ENCODE measurements at places on chromosomes 13 and 19.
A peak's percentile ranks its signal among the peaks of the same experiment; 100 is the strongest.

- no peak for DNase-seq
These were observed 2.2 kb downstream of the HCST start for GRCh38 chr19:35904311-35905068.

- no peak for DNase-seq
These were observed 24.3 kb upstream of the RFXAP start for GRCh38 chr13:36794706-36795105.

DNA sequence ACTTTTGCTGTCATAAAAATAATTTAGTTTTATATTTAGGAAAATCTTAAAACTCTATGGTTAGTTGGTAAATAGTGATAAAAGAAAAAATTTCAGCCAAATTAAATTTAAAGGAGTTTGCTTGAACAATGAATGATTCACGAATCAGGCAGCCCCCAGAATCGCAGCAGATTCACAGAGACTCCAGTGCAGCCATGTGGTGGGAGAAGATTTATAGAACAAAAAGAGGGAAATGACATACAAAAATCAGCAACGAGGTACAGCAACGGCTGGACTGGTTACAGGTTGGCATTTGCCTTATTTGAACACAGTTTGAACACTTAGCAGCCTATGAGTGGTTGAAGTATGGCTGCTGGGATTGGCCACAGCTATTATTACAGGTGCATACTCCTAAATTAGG is 96.4 kb upstream of the MYCBP2 start:
- DNase-seq: no peak

DNA sequence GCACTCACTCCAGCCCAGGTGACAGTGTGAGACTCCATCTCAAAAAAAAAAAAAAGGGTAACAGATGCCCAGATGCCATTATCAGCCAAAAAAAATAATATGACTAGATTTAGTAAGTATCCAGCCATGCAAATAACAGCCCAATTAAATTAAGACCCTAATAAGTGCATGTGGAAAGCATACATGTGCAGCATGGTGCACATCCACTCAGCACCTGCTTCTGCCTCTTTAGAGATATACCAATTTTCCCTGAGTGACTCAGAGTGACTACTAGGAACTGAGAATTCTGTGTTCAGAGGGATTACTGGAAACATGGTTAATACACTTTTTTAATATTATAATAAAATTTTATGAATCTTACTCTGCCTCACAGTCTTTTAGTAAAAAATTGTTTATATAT is 29.8 kb upstream of the ZNF675 start:
- DNase-seq: no peak

DNA sequence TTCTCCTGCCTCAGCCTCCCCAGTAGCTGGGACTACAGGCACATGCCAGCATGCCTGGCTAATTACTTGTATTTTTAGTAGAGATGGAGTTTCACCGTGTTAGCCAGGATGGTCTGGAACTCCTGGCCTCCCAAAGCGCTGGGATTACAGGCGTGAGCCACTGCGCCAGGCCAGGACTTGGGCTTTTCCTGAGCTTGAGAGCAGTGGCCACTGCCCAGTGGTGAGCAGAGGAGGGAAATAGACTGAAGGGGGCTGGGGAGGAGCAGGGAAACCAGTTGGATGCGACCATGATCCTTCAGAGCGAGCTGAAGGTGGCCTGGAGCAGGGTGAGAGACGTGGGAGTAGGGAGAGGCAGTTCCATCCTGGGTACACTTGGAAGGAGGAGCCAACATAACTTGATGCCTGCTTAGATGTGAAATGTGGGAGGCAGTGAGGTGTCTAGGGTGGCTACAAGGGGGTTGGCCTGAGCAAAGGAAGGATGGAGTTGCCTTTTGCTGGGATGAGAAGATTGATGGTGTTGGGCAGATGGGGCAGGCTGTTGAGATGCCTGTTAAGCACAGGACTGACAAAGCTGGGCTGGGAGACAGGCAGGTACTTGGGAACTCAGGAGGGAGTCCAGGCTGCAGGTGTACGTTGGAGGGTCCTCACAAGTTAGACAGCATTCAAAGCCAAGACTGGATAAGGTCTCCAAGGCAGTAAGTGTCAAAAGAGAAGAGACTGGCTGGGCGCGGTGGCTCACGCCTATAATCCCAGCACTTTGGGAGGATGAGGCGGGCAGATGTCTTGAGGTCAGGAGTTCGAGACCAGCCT is 31.8 kb downstream of the KCTD15 start:
- no peak for DNase-seq

DNA sequence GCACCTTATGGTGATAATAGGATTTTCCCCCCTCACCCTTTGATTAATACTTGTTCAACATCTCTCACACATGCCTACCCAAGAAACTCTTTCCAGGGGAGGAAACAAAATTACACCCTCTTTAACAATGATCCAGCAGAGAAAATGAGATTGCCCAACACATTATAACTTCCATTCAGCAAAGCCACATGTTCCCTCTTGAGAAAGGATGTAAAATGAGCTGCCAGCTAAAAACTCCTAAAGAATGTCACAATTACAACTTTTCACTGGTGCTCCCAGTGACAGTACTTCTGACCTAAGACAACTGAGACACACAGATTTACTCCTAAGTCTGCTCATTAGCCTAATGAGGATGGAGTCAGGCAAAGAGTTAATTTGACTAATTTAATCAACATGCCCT is 621.4 kb downstream of the DIAPH3 start:
- no peak for DNase-seq

DNA sequence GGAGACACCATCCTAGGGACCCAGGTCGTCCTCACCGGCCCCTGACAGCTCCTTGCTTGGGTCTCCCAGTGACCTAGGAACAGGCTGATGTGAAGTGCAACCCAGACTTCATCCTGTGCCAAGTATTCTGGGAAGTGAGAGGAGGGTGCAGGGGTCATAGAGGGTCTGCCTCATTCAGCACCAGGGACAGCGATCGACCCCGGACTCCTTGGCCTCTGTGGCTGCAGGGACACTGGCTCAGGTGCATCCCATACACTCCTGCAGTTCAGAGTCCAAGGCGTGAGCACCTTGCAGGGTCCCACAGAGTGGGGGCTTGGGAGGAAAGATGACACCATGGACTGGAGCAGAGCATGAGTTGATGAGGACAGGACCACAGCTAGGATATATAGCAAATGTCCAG is 10.0 kb upstream of the OR10H2 start:
- no peak for DNase-seq

GRCh38 chr13:113992276-113993005 is 18.6 kb upstream of the C13orf46 start:
- DNase-seq: no peak

GRCh38 chr13:33101835-33102234 is 85.6 kb downstream of the KL start:
- no peak for DNase-seq

DNA sequence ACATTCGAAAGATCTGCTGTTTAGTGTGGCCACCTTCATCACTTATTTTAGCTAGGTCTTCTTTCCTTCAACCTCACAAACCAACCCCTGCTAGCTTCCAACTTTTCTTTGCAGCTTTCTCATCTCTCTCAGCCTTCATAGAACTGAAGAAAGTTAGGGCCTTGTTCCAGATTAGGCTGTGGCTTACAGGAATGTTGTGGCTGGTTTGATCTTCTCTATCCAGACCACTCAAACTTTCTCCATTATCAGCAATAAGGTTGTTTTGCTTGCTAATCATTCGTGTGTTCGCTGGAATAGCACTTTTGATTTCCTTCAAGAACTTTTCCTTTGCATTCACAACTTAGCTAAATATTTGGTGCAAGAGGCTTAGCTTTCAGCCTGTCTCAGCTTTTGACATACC is 44.7 kb downstream of the CARS2 start:
- DNase-seq: no peak

DNA sequence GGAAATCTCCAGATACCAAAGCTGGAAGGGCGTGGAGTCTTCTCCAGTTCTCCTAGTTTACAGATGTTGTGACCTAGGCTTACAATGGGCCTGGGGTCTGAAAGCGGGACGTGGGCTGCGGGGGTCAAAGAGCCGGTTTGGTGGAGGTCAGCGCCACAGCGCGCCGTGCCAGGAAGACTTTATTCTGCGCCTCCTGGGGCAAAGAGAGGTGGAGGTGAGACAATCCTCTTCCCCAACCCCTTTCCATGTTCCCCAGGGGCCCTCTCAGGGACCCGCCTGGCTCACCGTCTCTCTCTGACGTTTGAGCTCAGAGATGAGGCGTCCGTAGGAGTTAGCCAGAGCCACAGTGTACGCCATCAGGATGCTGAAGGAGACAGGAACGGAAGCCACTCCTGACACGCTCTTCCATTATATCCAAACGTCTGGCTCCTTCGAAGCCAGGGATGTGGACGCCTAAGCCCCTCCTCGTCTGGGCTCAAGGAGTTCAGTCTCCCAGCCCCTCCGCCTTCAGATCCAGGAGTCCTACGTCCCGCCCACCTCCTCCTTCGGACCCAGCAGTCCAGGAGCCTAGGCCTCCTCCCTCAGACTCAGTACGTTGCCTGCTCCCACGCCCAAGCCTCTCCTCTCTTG is 776 bp upstream of the LENG1 start:
- DNase-seq: no peak

DNA sequence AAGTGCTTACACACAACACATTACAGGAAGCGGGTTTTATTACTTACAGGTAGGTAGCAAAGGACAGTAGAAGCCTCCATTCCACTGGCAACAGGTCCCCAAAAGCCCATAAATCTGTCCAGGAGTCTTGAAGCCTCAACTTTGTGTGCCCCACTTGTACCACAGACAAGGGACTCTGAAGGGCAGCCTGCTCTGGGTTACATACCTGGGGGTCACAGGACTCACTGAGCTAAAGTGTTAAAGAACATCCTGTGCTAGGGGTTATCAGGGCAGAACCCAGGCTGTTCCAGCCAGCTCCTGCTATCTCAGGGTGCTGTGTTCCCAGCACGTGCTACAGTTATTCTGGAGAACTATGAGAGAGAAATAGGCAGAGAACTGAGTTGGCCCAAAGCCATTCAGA is 230.9 kb upstream of the SLC10A2 start:
- DNase-seq: no peak

DNA sequence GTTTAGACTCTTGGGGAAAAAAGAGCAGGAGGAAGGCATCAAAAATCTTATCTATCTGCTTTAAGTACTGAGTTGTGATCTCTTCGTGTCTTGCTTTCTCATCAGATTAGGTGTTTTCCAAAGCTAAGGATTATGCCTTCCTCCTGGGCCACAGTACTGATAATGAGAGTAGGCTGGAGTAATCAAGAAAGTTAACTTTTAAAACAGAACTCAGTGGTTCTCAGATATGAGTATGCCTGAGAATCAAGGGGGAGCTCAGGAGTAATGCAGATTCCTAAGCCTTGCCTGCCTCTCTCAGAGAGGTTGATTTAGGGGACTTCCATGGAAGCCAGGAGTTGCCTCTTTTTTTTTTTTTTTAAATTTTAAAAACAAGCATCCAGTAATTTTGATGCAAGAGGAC is 23.5 kb downstream of the CDADC1 start:
- no peak for DNase-seq

DNA sequence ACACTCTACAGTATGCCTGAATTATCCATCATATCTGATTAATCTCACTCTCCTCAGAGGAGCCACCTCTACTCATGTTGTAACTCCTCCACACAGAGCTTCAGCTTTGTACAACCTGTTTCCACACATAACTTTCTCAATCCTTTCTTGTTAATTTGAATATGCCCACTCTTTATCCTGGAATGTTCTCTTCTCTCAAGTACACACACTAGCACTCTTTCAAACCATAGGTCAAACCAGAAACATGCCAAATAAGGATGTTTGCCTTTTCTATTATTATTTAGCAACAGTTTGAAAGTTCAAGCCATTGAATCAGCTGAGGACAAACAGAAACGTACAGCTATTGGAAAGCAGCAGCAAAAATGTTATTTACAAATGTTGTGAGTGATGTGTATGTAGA is 110.3 kb downstream of the MIPEP start:
- DNase-seq: no peak

GRCh38 chr19:17841810-17842662 is 5.7 kb downstream of the JAK3 start:
- peak; percentile 55 for DNase-seq

DNA sequence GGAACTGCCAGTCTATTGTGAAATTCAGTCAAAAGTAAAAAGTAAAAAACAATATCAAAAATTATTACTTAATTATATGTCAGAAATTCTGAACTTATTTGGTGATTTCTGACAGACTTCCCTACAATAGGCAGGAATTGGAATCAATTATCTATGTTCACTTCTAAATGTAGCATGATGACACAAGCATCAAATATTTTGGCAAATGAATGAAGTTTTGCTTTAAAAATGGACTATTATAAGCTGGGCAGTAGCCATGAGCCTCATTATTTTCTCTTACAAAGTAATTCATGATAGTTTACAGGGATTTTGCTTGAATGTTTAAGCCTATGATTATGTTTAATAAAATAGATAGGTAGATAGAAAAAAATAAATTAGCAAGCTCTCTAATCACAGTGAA is 582.6 kb downstream of the SLITRK6 start:
- DNase-seq: no peak

GRCh38 chr13:64740493-64740892 is 2489.6 kb downstream of the PCDH9 start:
- DNase-seq: no peak

DNA sequence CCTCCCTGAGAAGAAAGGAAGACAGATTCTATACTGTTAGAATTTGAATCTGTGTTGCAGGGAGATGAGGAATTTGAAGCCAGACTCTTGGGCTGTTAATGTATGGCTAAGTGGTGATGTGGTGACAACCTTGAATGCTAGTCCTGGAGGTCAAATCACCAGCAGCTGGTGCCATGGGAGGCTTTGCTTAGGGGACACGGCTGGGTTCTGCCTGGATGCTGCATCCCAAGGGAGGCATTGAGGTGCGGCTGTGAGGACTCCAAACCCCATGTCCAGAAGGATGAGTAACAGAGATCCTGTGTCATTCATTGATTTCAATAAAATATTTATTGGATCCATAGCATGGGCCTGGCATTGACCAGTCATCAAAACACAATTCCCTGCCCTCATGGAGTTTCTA is 42.3 kb downstream of the RFX2 start:
- no peak for DNase-seq

DNA sequence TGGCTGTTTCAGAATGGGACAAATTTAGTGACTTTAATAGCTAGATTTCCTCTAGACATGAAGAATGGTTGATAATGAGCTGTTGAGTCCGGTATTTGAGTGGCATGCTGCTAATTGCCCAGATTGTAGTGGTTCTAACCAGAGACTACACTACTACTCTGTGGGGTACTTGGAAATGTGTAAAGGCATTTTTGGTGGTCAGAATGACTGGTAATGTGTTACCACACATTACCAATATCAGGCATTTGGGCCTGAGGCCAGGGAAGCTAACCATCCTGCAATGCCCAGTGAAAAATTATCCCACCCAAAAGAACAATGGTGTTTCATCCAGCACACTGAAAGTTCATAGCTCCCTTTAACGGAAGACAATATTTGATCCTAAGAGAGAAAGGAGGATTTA is 17.5 kb upstream of the N4BP2L1 start:
- DNase-seq: no peak
